ENCODE measurements at places on chromosomes 2 and 18. TPM values are rescaled to one million over a fixed set of nuclear protein-coding genes. Genes with fewer than 3 reads are reported as not detected.

REG3G gene
- not detected for total RNA-seq

TACR1 gene
- not detected for total RNA-seq

NDUFS1 gene
- 95.5 TPM for total RNA-seq

SP140L gene
- 21.4 TPM for total RNA-seq

HDAC4 gene
- 33.0 TPM for total RNA-seq

LRRTM4 gene
- not detected for total RNA-seq

TMX3 gene
- 69.7 TPM for total RNA-seq

LHCGR gene
- not detected for total RNA-seq

ADAM23 gene
- 38.5 TPM for total RNA-seq

RNF25 gene
- total RNA-seq, result 39.1 TPM

FTCDNL1 gene
- total RNA-seq, result 0.27 TPM

GPR155 gene
- total RNA-seq, result 1.7 TPM

LIMS2 gene
- 48.3 TPM for total RNA-seq

MAB21L4 gene
- total RNA-seq, result not detected

COLEC11 gene
- total RNA-seq, result not detected

TTR gene
- total RNA-seq, result not detected

MTHFD2 gene
- 83.2 TPM for total RNA-seq

IMPA2 gene
- 7.3 TPM for total RNA-seq

CPO gene
- not detected for total RNA-seq

TUBA4B gene
- total RNA-seq, result not detected

LYPD6 gene
- 3.1 TPM for total RNA-seq

MAP3K2 gene
- total RNA-seq, result 25.7 TPM

SOWAHC gene
- total RNA-seq, result 3.6 TPM

CASP8 gene
- total RNA-seq, result 8.8 TPM

ACMSD gene
- not detected for total RNA-seq

YES1 gene
- total RNA-seq, result 92.3 TPM

STK36 gene
- total RNA-seq, result 34.9 TPM

RIT2 gene
- total RNA-seq, result not detected

TMEM87B gene
- 21.5 TPM for total RNA-seq

DNAH7 gene
- 0.05 TPM for total RNA-seq

TMEM182 gene
- total RNA-seq, result 0.95 TPM

PNPT1 gene
- 34.2 TPM for total RNA-seq

INHBB gene
- total RNA-seq, result 1.8 TPM

SNX17 gene
- total RNA-seq, result 86.5 TPM

TMEM198 gene
- not detected for total RNA-seq

ATP6V1C2 gene
- total RNA-seq, result not detected

TMEFF2 gene
- total RNA-seq, result 0.12 TPM

CD8A gene
- total RNA-seq, result not detected

EIPR1 gene
- 30.8 TPM for total RNA-seq

CCT7 gene
- 362 TPM for total RNA-seq

PRSS56 gene
- total RNA-seq, result not detected

ACADL gene
- not detected for total RNA-seq

C2orf74 gene
- total RNA-seq, result 4.1 TPM

TOGARAM2 gene
- total RNA-seq, result not detected

RGPD3 gene
- not detected for total RNA-seq

AGAP1 gene
- 20.9 TPM for total RNA-seq

CABLES1 gene
- total RNA-seq, result 71.1 TPM

ABCG5 gene
- not detected for total RNA-seq

PLCD4 gene
- total RNA-seq, result 3.1 TPM

KCNE4 gene
- total RNA-seq, result not detected

POTEJ gene
- not detected for total RNA-seq
